ENCODE measurements at places on chromosomes 7 and 10. TPM values are rescaled to one million over a fixed set of nuclear protein-coding genes. Genes with fewer than 3 reads are reported as not detected.
A peak's percentile ranks its signal among the peaks of the same experiment; 100 is the strongest.

- DNase-seq: no peak
Measured at GRCh38 chr7:87204933-87205332, 14.6 kb downstream of the TMEM243 start.

Gene NODAL
- total RNA-seq: 29.9 TPM

Gene BAIAP2L1
- 38.3 TPM for total RNA-seq

GRCh38 chr7:134761266-134761665, 18.2 kb upstream of the CALD1 start:
- DNase-seq: no peak

DNA sequence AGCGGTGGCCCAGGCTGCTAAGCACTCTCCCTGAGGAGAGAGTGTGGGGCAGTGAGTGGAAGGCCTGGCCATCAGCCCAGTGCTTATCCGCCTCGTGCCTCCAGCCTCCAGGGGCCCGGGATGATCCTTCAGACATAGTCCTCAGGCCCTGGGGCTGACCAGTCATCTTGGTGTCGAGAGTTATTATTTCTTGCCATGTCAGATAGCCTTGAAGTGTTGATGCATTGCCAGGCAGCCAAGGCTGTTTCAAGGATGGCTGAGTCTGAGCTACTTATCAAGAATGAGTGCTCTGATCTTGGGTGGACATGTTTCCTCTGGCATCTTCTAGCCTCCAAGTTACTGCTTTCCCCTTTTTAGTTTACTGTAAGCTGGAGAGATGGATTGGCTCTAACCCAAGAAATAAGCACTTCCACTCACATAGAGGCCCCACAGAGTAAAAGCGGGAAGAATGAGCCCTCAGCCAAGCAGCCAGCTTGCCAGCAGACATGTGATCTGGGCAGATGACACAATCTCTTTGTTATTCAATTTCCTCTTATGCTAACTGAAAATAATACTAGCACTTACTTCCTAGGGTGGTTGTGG, 136.5 kb upstream of the NAMPT start:
- DNase-seq: no peak

- DNase-seq: peak; percentile 36
Measured at GRCh38 chr10:3472287-3473051, 299.9 kb upstream of the PITRM1 start.

Gene CSGALNACT2
- total RNA-seq: 4.6 TPM

DNA sequence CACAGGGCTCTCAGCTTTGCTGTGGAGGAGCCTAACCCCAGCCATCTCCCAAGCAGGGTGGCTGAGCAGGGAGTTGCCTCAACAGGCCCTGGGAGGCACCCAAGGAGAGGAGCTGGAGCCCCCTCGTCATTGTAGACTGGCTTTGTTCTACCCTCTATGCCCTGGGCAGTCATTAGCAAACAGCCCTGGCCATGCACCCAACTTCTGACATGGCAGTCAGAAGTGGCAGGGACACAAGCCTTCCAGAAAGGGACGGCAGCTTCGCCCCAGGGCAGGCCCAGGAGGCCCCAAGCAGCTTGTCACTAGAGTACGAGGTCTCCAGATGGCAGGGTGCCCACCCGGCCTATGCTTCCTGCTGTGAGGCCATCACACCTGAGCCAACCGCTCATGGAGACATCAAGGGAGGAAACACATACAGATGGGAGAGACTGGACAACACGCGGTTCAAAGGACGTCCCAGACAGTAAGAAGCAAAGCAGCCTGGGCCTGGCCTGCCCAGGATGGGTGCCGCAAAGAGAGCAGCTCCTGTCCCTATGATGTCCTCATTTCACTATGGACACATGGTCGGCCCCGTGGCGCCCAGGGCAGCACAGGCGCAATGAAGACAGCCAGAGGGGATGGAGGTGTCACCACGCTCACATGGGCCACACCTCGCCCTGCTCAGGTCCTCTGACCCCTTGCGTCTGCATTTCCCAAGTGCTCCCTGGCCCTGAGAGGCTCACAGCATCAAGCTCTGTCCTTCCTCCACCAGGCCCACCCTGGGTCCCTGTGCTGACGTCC, 190.9 kb upstream of the CXCL12 start:
- no peak for DNase-seq

Gene FXYD4
- total RNA-seq: not detected

DNA sequence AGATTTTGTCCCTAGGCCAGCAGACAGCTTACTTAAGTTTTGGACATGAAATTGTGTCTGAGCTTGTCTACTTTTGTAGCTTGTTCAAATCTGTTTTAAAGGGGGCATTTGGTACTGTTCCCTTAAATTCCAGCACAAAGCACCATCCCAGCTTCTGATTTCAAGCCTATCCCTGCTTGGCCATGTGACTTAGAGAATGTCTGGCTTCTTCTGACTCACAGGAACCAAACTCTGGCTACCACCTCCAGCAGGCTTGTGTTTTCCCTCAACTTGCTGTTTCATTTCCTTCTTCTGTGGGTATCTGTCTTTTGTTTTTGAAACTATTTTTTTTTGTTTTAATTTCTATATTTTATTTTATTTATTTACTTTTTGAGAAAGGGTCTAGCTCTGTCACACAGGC, 97.9 kb upstream of the FZD8 start:
- no peak for DNase-seq

DNA sequence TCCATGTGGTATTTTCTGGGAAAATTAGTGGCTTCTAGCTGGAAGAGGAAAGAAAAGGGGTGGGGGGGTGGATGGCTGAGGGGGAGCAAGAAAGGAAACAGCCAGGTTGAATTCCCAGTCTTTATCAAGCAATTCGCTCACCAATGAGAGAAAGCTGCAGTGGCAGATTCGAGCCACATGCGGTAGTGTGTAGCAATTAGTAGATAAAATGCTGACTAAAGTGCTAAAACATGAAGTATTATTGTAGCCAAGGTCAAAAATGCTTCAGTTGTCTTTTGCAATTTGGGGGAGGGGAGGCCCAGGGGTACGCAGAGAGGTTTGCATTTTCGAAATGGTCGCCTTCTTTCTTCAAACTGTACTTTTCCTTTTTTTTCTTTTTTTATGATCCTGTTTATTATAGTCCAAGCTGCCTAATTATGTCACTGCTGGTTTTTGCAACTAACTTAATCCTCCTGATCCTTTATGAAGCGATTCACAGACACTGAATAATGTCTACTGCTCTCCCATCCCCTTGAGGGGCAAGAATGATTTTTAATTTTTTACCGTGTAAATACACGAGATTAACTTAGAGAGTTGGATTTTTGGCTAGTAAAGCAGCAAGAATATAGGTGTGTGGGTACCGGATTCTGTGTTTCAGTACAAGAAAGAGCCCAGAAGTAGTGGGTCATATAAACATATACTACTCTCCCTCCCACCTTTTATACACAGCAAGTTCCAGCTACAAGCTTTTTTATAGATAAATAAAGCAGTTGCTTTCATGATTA, 3.6 kb upstream of the ARID5B start:
- peak; percentile 63 for DNase-seq

Gene NPY
- 3.1 TPM for total RNA-seq

Gene IFIT1B
- not detected for total RNA-seq

Gene CD36
- 1.8 TPM for total RNA-seq

DNA sequence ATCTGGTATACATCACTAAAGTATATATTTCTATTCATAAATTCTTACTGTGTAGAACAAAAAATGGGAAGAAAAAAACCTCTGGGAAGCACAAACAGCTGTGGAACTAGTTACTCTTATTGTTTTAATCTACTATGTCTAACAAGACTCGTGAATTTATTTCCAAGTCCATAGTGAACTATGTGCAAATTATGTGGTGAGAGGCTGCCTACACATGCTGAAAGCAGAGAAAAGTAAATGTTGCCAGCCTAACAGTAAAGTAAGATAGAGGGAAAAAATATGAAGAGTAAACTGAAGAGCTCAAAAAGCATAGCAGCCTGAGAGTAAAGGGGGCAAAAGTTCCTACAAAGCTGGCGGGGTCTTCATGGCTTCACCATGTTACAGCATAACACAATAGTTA, 3.0 kb downstream of the GDI2 start:
- DNase-seq: no peak

- DNase-seq: no peak
Measured at GRCh38 chr10:131679926-131680325, 220.9 kb upstream of the PPP2R2D start.

Gene HMX2
- 2.6 TPM for total RNA-seq

GRCh38 chr10:88227342-88228018, 355.6 kb downstream of the RNLS start:
- DNase-seq: no peak

Gene PYROXD2
- 1.3 TPM for total RNA-seq

DNA sequence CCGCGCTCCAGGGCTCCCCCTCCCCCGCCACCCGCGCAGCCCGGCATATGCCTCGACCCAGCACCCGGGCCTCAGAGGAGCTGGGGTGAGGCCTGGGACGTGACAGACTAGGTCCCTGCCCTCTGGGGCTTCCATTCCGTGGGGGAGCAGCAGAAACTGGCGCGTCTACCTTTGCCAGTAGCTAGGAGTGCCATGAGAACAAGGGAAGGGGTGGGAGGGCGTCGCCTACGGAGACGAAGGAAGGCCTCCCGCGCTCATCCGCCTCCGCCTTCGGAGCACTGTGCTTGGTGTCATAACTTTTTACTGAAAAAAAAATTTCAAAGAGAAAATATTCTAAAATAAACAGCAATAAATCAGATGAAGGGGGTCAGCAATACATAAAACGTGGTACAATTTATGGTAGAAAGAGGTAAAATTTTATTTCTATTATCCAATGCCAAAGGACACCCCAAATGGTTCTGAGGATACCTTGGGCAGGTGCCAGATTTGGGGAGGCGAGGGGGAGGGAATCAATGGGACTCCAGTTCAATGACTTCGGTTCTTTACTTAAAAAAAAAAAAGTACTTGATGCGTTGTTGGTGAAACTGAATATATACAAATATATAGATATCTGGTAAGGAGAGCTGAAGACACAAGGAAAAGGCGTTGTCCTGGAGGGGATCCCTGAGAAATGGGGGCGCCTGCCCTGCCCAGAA, 35.1 kb upstream of the GRID1 start:
- peak; percentile 59 for DNase-seq

- DNase-seq: no peak
Measured at GRCh38 chr10:5526691-5527331, 2.0 kb downstream of the CALML3 start.

Measured in GM23338 (cell line).